NCI-H526 treated with DMSO at 0.1 percent for 48 hours (cell line): ENCODE measurements at places on chromosomes 3 and 15.

DNA sequence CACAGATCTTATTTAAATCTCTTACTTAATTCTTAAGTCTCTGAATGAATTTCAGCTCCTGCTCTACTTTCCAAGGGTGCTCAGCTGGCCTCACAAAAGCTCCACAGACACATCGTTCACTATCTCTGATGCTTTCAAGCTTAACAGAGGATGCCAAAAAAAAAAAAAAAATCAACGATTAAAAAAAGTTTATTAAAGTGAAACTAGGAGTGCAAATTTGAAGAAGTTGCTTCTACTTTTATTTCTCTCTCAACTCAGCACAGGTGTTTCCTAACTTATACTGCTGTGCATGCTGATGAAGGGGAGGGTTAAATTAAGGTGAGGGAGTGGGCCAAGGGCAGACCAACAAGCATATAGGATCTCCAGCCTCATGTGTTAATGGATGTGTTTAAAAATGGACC, 157.2 kb downstream of the TIGIT start:
- DNase-seq = peak; percentile 84

DNA sequence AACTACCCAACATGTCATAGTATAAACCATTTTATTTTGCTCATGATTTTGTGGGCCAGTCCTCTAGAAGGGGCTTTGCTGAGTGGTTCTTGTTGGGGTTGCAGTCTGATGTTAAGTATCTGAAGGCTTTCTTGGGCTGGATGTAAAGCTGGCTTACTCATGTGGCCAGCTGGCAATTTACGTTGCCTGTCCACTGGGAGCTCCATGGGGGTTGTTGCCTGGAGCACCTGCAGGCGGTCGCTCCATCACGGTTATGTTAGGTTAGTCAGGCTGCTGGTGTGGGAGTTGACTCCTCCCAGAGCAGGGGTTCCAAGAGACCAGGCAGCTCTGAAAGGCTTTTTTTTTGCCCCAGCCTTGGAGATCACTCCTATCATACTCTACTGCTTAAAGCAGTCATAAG, 98.1 kb downstream of the NR1D2 start:
- DNase-seq = no peak

- no peak for DNase-seq
Measured at GRCh38 chr3:159950156-159950898, 38.3 kb upstream of the IL12A start.

GRCh38 chr3:144652573-144652972, 681.0 kb downstream of the DIPK2A start:
- no peak for DNase-seq

DNA sequence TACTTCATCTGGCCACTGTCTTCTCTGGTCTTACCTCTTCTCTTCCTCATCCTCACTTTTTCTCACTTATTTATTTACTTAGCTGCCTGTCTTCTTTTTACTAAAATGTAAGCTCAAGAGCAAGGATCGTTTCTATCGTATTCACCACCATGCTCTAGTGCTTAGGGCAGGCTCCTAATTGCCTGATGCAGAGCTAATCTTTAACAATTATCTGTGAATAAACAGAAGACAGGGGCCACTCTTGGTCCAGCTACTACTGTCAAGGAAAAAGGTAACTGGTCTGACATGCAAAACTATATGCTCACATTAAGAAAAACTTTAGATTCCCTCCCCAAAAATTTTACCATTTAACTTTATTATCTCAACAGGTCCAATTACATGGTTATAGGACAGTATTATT, 17.5 kb downstream of the PIK3R4 start:
- DNase-seq = no peak

- no peak for DNase-seq
Measured at GRCh38 chr3:132637590-132637989, 22.0 kb downstream of the ACAD11 start.

- no peak for DNase-seq
Measured at GRCh38 chr3:127630811-127631714, 2.1 kb downstream of the PODXL2 start.

DNA sequence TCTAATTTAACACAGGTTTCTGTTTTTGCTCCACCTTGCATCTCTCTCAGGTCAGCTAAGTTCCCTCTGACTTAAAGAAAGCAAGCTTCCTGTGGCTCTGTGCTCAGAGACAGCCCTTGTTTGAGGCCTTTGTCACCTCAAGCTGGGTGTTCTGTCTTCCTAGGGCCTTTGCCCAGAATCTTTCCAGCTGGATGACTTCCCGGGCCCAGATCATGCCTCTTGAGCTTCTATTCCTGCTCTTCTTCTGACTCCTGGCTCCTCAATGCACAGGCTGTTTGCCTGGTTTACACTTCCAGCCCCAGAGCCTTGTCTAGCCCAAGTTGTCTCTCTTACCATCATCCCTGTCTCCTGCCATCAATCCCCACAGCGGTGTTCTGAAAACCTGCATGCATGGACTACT, 300.6 kb downstream of the VPS13C start:
- DNase-seq = no peak

GRCh38 chr3:160622263-160623045, 54.5 kb upstream of the ARL14 start:
- DNase-seq = no peak

- DNase-seq = peak; percentile 68
Measured at GRCh38 chr3:86937306-86937791, 53.6 kb downstream of the VGLL3 start.

DNA sequence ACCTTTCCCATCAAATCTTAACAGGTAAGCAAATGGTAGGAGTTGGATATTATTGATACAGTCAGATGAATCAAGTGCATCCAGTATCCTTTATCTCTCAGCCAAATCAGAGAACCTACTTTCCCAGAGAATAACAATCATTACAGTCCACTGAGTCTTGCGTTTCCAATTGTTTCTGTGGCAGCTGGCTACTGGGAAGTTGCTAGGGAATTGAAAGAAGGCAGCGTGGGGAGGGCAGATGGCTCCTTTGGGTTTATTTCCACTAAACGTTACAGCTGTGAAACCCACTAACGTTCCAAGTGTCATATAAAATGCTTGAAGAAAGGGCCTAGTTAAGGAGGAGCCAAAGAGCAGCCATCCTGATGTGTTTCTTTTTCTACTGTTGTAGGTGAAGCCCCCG, 78.4 kb downstream of the WDR72 start:
- DNase-seq = no peak

DNA sequence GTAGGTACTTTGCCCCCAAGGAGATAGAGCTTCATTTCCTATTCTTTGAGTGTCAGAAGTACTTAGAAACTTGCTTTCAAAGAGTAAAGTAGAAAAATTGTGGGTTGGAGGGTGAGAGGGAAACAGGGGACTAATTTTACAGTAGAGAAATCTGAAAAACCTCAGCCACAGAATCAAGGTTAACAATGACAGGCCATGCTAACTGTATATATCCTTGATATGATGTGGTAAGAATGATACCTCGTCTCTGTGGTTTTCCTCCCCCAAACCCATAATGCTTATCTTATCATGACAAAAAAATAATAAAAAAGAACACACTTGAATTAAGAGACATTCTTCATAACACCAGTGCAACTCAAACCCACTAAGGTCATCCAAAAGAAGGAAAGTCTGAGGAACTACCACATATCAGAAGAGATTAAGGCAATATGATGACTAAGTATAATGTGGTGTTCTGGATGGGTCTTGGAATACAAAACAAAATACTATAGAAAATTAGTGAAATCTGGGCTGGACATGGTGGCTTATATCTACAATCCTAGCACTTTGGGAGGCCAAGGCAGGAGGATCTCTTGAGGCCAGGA, 360.4 kb downstream of the ULK4 start:
- no peak for DNase-seq

- DNase-seq = no peak
Measured at GRCh38 chr3:16840101-16840424, 44.7 kb upstream of the PLCL2 start.

DNA sequence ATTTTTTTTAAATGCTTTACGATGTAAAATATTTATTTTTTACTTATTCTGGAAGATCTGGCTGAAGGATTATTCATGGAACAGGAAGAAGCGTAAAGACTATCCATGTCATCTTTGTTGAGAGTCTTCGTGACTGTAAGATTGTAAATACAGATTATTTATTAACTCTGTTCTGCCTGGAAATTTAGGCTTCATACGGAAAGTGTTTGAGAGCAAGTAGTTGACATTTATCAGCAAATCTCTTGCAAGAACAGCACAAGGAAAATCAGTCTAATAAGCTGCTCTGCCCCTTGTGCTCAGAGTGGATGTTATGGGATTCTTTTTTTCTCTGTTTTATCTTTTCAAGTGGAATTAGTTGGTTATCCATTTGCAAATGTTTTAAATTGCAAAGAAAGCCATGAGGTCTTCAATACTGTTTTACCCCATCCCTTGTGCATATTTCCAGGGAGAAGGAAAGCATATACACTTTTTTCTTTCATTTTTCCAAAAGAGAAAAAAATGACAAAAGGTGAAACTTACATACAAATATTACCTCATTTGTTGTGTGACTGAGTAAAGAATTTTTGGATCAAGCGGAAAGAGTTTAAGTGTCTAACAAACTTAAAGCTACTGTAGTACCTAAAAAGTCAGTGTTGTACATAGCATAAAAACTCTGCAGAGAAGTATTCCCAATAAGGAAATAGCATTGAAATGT, 15.6 kb downstream of the THBS1 start:
- no peak for DNase-seq

DNA sequence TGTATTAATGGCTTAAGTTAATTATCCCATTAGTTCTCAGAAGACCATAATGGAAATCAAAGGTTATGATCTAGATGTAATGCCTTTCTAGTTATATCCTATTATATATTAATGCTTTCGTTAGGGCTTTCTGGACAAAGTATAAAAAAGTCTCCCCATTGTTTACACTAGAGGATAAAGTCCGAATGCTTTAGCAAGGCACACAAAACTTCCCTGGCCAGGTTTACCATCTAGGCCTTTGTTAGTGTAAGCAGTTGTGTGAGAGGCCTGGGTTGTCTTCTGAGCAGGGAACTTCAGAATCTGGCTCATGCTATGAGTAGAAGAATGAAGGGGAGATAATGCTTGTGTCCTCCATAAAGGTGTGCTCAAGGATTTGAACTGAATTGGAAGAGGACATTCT, 106.3 kb upstream of the MEIS2 start:
- no peak for DNase-seq

DNA sequence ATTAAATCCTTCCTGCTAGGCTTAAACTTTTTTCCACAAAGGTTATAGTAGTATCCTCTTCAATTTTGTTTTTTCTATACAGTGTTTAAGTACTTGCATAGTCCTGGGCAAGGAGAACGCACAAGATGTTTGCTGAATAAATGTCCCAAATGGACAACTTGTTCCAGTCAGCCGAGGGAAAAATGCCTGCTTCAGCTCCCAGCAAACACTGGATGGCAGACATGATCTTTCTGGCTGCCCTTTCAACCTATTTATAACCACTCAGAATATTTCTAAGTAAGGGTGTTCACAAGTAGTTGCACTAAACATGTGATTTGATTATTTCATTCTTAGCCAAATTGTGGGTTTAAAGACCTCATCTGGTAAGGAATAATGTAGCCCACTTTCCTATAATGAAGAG, 29.8 kb downstream of the GNB4 start:
- peak; percentile 4 for DNase-seq
